ENCODE measurements at places on chromosomes 13 and 19.

- no peak for DNase-seq
Measured at GRCh38 chr13:27997904-27998522, 9.5 kb upstream of the URAD start.

DNA sequence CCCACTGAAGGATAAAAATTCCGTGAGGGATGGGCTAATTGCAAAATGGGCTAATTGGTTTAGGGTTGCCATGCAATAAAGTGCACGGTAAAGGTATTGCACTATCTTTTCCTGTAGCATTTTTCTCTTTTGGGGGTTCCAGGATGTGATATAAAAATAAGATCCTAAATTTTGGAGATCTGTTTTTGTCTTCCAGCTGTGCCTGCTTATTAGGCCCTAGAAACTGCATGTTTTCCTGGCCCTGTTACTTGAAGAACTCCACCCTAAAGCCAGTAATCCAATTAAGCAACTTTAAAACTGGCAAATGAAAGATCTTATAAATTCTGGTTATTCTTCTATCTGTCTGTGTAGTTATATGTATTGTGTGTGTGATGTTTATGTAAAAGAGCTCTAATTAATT lies 2489.6 kb downstream of the PCDH9 start:
- no peak for DNase-seq

DNA sequence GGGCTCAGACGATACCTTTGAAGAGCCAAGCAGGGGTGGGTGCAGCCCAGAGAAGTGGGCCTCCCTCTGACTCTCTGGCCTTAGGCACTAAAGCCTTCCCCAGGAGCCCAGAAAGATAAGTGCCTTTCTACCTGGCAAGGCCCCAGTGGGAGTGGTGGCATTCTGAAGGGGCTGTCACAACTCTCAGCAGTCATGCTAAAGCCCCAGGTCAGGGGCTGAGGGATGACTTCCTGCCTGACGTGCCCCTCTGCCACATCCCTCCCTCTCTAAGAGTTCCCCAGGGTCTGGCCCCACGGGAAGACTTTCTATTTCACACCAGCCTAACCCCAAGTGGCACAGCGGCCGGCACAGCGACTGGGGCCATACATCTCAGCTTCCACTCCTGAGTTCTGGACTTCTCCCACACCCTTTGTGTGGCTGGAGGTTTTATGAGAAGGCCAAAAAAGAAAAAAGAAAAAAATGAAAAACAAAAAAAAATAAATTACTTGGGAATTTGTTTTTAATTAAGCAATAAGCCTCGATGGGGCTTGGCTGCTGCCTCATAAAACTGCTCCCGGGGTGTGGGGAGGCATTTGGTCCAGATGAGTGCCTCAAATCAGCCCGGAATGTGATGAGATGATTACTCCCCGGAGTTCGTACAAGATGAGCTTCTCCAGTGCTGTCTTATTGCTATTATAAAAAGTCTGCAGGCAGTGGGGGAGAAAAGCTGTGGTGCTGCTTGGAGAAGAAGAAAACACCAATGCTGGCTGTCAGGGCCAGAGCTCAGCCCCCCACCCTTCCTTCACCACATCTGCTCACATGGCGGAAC lies 28.5 kb upstream of the PLEKHF1 start:
- no peak for DNase-seq

GRCh38 chr19:46718157-46718933 lies 1.4 kb upstream of the PRKD2 start:
- DNase-seq = no peak

GRCh38 chr13:98927951-98928927 lies 49.6 kb downstream of the DOCK9 start:
- DNase-seq = no peak

DNA sequence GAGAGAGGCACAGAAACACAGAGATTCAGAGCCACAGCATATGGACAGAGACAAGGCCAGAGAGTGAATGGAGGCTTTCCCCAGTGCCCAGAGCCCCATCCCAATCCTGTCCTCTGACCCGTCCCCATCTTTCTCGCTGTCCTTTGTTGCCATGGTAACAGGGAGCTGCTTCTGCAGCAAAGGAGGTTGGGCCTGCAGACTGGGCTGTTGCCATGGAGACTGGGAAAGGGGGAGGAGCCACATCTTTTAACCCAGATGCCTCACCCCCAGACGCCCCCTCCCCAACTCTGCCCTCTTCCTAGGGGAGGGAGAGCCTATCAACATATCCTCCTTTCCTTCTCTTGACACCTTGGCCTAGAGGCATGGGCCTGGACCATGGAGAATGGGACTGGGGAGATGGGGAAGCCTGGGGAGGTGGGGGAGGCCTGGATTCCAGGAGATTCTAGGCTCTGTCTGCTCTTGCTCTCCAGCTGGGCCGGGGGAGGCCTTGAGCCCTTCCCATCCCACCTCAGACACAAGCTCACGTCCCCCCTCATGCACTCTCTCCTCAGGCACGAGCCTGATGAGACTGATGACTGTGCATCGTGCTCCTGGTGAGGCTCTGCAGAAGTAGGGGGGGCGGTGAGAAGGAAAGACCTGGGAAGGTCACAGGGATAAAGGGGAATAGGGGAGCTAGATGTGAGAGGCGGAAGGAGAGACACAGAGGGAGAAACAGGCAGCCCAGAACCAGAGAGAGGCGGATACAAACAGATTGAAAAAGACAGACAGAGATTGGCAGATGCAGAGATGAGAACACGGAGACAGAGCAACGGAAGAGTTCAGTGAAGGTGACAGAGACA lies 2.1 kb upstream of the ATP1A3 start:
- no peak for DNase-seq

DNA sequence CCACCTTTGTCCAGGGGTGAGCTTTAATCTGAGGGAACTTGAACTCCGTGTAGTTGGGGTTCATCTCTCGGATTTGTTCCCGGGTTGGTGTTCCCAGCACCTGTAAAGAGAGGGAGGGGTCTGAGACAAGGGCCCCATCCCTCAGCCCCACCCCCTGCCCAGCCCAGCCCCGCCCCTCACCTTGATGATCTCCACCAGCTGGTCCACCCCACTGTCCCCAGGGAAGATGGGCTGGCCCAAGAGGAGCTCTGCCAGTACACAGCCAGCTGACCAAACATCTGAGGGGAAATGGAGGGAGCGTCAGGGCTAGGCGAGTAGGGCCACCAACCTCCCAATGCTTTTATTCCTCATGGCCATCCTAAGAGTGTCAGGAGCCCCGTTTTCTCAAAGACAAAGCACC lies 9.3 kb downstream of the GSK3A start:
- DNase-seq = no peak

DNA sequence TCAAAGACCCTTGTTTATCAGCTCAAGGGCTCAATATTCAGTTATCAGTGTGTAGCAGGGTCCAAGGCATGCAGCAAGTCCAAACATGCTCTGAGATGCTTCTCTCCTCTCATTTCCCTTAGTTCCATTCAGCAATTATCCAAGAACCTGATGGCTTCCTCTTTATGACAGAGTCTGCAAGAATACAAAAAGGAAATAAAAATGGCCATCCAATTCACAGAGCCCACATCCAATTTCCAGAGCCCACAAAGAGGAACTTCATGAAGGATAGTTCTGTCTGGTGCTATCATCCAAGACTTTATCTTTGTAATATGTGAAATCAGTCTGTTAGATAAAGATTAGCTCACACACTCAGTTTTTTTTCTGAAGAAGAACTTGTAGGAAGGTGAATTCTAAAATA lies 217.2 kb downstream of the LACC1 start:
- no peak for DNase-seq

- DNase-seq = no peak
Measured at GRCh38 chr19:46717034-46717715, at the start of gene PRKD2. Gene PRKD2 (minus strand): TSS chr19:46717114. CDS start chr19:46716370, 744 bp downstream.

GRCh38 chr13:110713981-110714796 lies 689 bp downstream of the ING1 start:
- no peak for DNase-seq

GRCh38 chr19:36136964-36137686 lies 2.7 kb upstream of the CAPNS1 start:
- no peak for DNase-seq

- no peak for DNase-seq
Measured at GRCh38 chr13:110438211-110438610, 123.3 kb downstream of the RAB20 start.

DNA sequence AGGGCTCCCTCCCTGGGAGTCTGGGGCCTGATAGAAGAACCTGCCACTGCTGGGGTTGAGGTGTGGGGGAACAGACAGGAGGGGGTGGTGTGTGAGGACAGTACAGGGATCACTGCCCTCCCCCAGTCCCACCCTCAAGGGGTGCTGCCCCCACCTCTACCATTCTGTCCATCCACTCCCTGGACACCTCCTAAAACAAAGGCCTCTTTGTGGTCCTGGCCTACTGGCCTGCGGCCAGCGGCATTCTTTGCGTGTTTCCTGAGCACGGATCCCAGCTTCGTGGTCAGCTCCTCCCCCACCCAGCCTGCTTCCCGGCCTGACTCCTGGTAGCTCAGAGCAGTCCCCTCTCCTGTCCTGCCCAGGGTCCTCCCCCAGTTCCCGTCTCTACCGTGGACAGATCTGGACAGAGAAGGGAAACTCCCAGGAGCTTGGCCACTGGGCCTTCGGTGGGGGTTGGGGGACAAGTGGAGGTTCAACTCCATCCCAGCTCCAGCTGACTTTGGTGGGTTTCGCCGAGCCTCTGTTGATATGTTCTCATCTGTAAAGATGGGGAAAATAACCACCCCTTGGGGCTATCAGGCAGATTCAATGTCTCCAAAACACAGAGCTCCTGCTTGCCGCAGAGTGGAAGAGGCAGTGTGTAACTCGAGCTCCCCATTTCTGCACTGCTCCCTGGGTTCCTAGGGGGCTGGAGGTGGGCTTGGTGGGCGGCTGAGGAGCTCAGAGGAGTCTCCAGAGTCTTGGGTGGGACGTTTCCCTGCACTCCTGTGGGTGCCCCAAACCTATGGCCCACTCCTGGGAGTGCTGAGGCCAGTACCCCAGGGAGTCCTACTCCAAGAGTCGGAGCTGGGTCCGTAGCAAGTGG lies 48.7 kb downstream of the LYL1 start:
- DNase-seq = no peak

DNA sequence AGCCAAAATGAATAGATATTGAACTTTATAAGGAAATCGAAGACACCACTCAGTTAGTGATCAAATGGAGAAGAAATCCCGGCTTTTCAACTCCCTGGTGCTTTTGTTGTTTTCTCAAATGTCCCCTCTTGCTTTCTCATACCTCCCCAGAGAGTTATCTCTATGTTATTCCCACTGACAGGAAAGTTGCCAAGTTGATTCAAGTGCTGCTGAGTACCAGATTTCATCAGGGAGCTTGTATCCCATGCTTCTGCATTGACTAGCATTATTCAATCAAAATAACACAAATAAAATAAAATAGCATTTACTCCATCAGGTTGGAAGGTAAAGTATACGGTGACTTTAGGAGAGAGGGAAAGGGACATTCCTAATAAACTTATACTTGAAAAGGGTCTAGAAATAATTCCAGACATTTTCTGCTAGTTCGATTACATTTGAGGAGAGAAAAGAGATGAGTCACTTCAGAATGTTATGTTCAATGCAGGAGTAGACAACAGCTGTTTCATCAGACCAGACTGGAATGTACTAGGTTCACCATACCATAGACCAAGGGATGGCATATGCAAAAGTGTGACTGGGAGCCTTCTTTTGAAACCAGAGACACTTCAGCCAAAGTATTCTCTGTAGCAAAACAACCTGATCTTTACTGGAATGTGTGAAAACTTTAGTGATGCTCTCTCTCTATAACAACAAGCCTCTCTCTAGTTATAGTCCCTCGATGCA lies 397.8 kb downstream of the FGF14 start:
- DNase-seq = no peak

DNA sequence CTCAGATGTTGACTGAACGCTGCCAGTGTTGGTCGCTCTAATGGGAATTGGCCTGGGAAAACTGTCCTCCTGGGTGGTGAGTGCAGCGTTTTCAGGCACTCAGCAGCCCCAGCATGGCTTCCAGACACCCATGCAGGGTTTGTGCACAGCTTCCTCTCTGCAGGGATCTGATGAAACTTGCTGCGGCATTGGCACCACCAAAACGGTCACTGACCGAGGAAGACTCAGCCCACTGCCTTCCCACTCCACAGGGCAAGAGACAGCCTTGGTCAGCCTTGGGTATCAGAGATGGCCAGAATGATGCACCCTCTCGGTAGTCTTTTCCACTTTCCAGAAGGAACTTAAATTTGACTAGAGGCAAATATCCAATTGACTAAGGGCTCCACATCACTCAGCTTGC lies 398.9 kb downstream of the IRS2 start:
- no peak for DNase-seq

- DNase-seq = no peak
Measured at GRCh38 chr19:6373813-6374108, 1.2 kb downstream of the ALKBH7 start.

- DNase-seq = no peak
Measured at GRCh38 chr19:38453596-38453995, 20.1 kb downstream of the RYR1 start.

DNA sequence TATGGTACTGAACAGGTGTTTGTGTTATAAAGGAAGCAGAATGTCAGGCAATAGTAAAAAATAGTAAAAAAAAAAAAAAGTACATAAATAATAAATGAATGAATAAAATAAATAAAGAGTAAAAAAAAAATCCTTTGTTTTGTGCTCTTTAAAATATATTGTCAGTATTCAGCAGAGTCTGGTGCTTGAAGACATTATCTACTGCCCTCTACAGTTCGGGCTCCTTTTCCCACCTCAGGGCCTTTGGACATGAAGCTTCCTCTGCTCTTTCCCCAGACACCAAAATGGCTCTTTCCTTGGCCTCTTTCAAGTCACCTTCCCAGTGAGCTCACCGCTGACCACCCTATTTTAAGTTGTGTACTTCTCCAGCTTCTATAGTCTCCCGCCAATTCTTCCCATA lies 137.5 kb downstream of the TNFRSF19 start:
- no peak for DNase-seq

GRCh38 chr13:20099319-20099718 lies 61.5 kb downstream of the GJA3 start:
- DNase-seq = no peak

DNA sequence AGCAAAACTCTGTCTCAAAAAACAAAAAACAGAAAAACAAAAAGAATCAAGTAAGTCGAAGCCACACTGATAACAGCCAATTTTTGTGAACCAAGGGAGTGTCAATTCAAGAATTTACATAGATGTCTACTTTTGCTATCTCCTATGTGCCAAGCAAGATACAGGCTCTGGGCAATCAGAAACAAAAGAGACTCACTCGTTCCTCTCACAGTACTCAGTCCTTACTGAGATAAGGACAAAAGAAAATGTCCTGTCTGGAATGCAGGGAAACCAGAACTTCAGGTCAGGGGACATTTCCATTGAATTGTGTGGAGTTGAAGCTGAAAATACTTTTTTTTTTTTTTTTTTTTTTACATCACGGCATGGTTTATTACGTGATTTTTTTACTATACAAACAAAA lies 53.0 kb downstream of the NLRP12 start:
- no peak for DNase-seq

DNA sequence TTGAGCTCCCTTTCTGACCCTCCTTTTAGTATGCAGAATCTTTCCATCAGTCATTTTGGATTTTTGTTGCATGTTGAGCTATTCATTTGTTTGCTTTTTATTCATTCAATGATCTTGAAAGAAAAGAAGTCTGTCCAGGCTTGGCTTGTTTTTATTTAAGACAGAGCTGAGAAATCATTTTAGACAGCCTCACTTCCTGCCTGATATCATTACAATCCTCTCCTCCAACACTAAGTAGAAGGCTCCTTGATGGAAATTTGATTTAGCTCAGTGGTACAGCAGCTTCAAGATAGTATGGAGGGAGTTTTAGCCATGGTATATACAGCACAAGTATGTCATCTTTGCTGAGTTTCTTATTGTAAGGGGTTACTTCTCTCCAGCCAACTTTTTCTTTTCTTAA lies 28.4 kb downstream of the MBNL2 start:
- no peak for DNase-seq
